Activated CD4-positive, alpha-beta memory T cell treated with anti-CD3 and anti-CD28 coated beads, Interleukin-2, amount 10 ng/mL, durations not matched to agents 7 days and 5 days (primary cell): ENCODE measurements at places on chromosomes 1 and 21. TPM values are rescaled to one million over a fixed set of nuclear protein-coding genes. Genes with fewer than 3 reads are reported as not detected.
A peak's percentile ranks its signal among the peaks of the same experiment; 100 is the strongest.

GRCh38 chr21:36504067-36505058 is 24.4 kb upstream of the CLDN14 start:
- no peak overlapping the region for H3K4me3 ChIP-seq
- peak; percentile 34 for DNase-seq
- no peak overlapping the region for H3K27ac ChIP-seq
- H3K36me3 ChIP-seq = no peaks in the 10 kb centered on the region

- H3K4me1 ChIP-seq = peaks cover 34% of the 10 kb centered on the region
- H3K27ac ChIP-seq = no peak overlapping the region
- peak overlapping the region; percentile 100 for H3K4me3 ChIP-seq
- DNase-seq = no peak
- H3K36me3 ChIP-seq = peaks cover 3% of the 10 kb centered on the region
Observed at GRCh38 chr1:46133781-46134350, 1.4 kb upstream of the PIK3R3 start.

DNA sequence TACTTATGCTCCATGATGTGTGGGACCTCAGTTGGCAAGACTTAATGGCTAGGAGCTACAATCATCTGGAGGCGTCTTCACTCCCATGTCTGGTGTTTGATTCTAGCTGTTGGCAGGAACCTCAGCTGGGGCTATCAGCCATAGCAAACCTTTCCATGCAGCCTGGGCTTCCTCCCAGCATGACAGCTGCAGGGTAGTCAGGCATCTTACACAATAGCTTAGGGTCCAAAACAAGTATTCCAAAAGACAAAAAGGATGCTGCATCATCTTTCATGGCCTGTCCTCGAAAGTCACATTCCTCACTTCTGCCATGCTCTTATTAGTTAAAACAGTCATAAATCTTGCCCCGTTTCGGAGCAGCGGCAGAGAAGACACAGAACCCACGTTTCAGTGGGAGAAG is 90.9 kb downstream of the LRRC8C start:
- peaks cover 97% of the 10 kb centered on the region for H3K4me1 ChIP-seq
- DNase-seq = no peak
- H3K36me3 ChIP-seq = peaks cover 75% of the 10 kb centered on the region
- no peak overlapping the region for H3K4me3 ChIP-seq
- H3K27me3 ChIP-seq = no peaks in the 10 kb centered on the region

GRCh38 chr1:116337398-116337797 is 35.6 kb upstream of the ATP1A1 start:
- H3K36me3 ChIP-seq = no peaks in the 10 kb centered on the region
- H3K4me3 ChIP-seq = no peak overlapping the region
- no peak for DNase-seq
- peaks cover 10% of the 10 kb centered on the region for H3K27me3 ChIP-seq

GRCh38 chr1:166977951-166978350 is 2.6 kb upstream of the ILDR2 start:
- H3K4me3 ChIP-seq = no peak overlapping the region
- H3K36me3 ChIP-seq = no peaks in the 10 kb centered on the region
- no peak overlapping the region for H3K27ac ChIP-seq
- H3K4me1 ChIP-seq = peaks cover 28% of the 10 kb centered on the region

GRCh38 chr1:98697781-98698180 is 36.3 kb downstream of the SNX7 start:
- H3K4me1 ChIP-seq = no peaks in the 10 kb centered on the region
- no peak overlapping the region for H3K4me3 ChIP-seq
- H3K27me3 ChIP-seq = no peaks in the 10 kb centered on the region
- H3K36me3 ChIP-seq = no peaks in the 10 kb centered on the region

GRCh38 chr21:43858806-43859648 is 6.0 kb upstream of the AGPAT3 start:
- DNase-seq = no peak
- peaks cover 1% of the 10 kb centered on the region for H3K27me3 ChIP-seq

- H3K36me3 ChIP-seq = peaks cover 57% of the 10 kb centered on the region
- H3K27ac ChIP-seq = peak overlapping the region; percentile 48
- H3K27me3 ChIP-seq = no peaks in the 10 kb centered on the region
- DNase-seq = no peak
- H3K4me1 ChIP-seq = peaks cover 5% of the 10 kb centered on the region
Observed at GRCh38 chr21:33578959-33579542, 9.4 kb downstream of the DONSON start.

DNA sequence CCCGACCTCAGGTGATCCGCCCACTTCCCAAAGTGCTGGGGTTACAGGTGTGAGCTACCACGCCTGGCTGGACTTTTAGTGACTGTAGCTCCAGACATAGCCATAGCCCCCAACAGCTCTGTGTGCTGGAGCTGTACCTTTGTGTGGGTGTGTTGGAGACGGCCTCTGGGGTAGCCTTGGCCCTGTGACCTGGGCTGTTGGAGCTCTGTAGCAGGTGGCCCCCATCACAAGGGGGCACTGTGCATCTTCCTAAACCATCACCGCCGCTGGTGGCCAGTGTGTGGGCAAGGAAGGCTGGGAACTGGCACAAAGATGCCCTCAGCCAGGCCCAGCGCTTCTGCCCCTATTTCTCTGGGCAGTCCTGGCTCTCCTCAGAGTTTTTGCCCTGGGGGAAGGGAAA is 38.4 kb upstream of the FOXO6 start:
- H3K27me3 ChIP-seq = peaks cover 3% of the 10 kb centered on the region
- H3K4me1 ChIP-seq = no peaks in the 10 kb centered on the region
- DNase-seq = peak; percentile 38
- no peak overlapping the region for H3K4me3 ChIP-seq
- no peaks in the 10 kb centered on the region for H3K36me3 ChIP-seq
- no peak overlapping the region for H3K27ac ChIP-seq

- no peaks in the 10 kb centered on the region for H3K27me3 ChIP-seq
- peak overlapping the region; percentile 7 for H3K4me3 ChIP-seq
- peak; percentile 46 for DNase-seq
- H3K4me1 ChIP-seq = peaks cover 65% of the 10 kb centered on the region
- peak overlapping the region; percentile 73 for H3K27ac ChIP-seq
- H3K36me3 ChIP-seq = peaks cover 62% of the 10 kb centered on the region
Observed at GRCh38 chr1:6037338-6037762, 8.3 kb upstream of the KCNAB2 start.

GRCh38 chr21:44890961-44891541 is 17.6 kb upstream of the PTTG1IP start:
- H3K4me3 ChIP-seq = no peak overlapping the region
- DNase-seq = no peak
- peaks cover 13% of the 10 kb centered on the region for H3K4me1 ChIP-seq
- no peak overlapping the region for H3K27ac ChIP-seq
- peaks cover 60% of the 10 kb centered on the region for H3K36me3 ChIP-seq

DNA sequence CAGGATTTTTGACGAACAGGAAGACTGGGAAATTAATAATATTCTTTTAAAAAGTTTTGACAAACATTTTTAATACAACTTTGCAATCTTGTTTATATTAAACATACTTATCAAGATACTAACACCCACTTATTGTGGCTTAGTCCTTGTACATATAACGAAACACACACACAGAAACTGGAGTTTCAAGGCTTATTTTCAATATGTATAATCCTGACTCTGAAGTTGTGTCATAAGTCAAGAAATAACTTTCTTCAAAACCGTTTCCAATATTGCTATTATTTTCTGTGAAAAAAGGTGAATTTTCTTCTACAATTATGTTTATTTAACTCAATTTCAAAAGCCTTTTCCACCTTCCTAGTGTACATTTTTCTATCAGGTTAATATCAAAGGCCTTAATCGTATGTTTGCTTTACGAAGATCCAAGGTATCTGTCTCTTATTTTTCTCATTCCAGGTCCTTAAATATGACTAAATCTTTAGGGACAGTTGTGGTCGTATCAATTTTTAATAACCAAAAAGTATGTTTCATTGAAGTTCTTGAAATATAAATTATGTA is 1.8 kb downstream of the CDKN2C start:
- DNase-seq = no peak
- H3K27ac ChIP-seq = no peak overlapping the region
- peak overlapping the region; percentile 90 for H3K4me3 ChIP-seq
- peaks cover 42% of the 10 kb centered on the region for H3K4me1 ChIP-seq
- H3K27me3 ChIP-seq = peaks cover 36% of the 10 kb centered on the region
- peaks cover 58% of the 10 kb centered on the region for H3K36me3 ChIP-seq

GRCh38 chr1:94120570-94120901 is 412 bp downstream of the ABCA4 start:
- H3K4me3 ChIP-seq = no peak overlapping the region
- H3K4me1 ChIP-seq = no peaks in the 10 kb centered on the region
- no peaks in the 10 kb centered on the region for H3K27me3 ChIP-seq
- no peaks in the 10 kb centered on the region for H3K36me3 ChIP-seq

GRCh38 chr1:2189459-2190425 is 4.8 kb downstream of the FAAP20 start:
- peak overlapping the region; percentile 92 for H3K27ac ChIP-seq
- H3K4me3 ChIP-seq = peak overlapping the region; percentile 70
- peaks cover 28% of the 10 kb centered on the region for H3K4me1 ChIP-seq
- H3K27me3 ChIP-seq = no peaks in the 10 kb centered on the region
- H3K36me3 ChIP-seq = no peaks in the 10 kb centered on the region
- DNase-seq = peak; percentile 94

DNA sequence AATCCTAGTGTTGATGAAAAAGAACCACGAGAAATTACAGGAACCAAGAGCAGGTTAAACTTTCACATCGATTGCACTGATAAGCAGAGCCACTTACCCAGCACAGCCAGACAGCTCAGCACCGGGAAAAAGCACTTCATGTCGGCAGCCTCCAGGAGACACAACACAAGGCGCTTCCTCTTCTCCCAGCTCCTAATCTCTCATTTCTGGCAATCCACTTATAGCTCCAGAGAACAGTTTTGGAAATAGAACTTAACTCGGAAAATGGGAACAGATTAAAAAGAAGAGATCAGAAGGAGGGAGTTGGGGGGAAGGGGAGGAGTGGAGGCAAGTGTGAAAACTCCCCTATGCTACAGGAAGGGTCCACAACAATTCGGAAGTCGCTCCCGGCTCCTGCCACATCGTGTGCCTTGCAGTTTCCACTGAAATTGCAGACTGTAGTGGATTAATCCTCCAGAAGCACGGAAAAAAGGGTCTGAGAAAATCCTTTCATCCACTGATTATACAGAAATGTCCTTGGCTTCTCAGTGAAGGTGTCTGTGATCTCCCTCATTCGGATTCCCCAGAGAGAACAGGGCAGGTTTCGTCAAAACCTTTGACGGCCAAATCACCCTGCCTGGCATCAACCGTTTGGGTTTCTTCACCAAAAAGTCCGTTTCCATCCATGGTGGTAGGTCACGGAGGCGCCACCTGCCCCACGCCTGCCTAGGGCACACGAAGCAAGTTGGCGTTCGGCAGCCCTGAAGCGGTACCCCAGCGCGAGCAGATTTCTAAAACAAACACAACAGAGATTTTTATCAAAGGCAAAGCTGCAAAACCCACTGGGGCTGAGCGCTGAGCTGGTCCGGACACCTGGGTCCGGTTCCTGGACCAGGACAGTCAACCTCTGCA is 1.1 kb downstream of the IGSF3 start:
- H3K27ac ChIP-seq = no peak overlapping the region
- peaks cover 50% of the 10 kb centered on the region for H3K27me3 ChIP-seq
- no peak for DNase-seq

DNA sequence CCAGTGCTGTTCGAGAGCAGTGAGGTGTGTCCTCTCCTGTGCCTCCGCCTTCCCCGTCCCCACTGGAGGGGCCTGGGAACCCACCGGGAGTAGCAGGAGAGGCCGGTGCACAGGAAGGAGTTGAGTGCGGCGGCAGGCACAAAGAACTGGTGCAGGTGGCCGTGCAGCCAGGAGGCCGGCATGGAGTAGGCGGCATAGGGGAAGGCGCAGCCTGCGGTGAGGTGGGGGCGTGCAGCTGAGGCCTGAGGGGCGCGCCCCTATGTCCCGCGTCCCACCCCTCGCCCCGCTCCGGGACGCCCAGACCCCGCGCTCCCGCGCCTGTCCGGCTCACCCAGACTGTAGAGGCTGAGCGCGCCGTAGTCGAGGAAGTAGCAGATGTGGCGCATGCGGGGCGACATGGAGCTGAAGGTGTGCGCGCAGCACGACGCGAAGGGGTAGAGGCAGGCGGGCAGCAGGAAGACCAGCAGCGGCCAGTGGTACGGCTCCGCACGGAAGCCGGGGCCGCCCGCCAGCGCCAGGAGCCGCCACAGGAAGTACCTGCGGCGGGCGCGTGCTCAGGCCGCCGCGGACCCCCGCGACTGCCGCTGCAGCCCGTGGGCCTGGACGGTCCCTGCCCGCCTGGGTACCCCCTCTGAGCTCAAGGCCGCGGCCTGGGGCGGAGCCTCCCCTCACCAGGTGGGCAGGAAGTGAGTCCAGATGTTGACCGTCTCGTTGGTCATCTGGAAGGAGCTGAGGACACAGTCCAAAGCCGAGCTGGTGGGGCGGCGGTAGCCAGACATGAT is 2.2 kb downstream of the PAQR6 start:
- peaks cover 27% of the 10 kb centered on the region for H3K4me1 ChIP-seq
- no peaks in the 10 kb centered on the region for H3K27me3 ChIP-seq
- peak; percentile 57 for DNase-seq
- H3K36me3 ChIP-seq = peaks cover 7% of the 10 kb centered on the region
- H3K27ac ChIP-seq = peak overlapping the region; percentile 40

- H3K4me1 ChIP-seq = no peaks in the 10 kb centered on the region
- H3K36me3 ChIP-seq = no peaks in the 10 kb centered on the region
- DNase-seq = no peak
- no peaks in the 10 kb centered on the region for H3K27me3 ChIP-seq
- no peak overlapping the region for H3K27ac ChIP-seq
Observed at GRCh38 chr1:95041491-95042165, 31.1 kb downstream of the ALG14 start.

DNA sequence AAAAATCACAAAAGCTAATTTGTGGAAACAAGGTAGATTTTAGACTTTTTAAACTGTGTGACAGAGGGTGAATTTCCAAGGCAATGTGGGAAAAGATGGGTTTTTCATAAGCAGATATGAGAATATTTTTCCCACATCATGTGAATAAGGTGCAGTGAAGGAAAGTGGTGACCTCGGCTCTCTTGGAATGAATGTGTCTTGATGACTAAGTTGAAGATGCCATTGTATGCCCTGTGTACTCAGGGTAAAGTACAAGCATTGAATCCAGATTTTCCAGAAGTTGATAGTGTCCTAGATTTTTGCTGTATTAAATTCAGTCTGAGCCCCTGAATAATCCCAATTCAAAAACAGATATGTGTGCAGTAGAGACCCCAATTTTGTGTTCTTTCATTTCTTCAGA is 442.6 kb upstream of the ADGRL2 start:
- H3K27me3 ChIP-seq = no peaks in the 10 kb centered on the region
- H3K4me3 ChIP-seq = no peak overlapping the region
- no peak for DNase-seq
- H3K4me1 ChIP-seq = no peaks in the 10 kb centered on the region
- H3K27ac ChIP-seq = no peak overlapping the region

Gene HSD3B1
- total RNA-seq = not detected

Gene LMOD1
- total RNA-seq = not detected

Gene RORC
- total RNA-seq = 25.4 TPM

Gene CDC20
- total RNA-seq = 141 TPM

Gene SPRR2F
- total RNA-seq = not detected

Gene TNFRSF25
- 85.1 TPM for total RNA-seq

Gene SUCO
- total RNA-seq = 30.8 TPM

Gene CADM3
- not detected for total RNA-seq
